Stimulated activated CD8-positive, alpha-beta memory T cell treated with anti-CD3 and anti-CD28 coated beads, Interleukin-2, amount 100 ng/mL, for 1 hour (primary cell): ENCODE measurements at places on chromosomes 3 and 15.

DNA sequence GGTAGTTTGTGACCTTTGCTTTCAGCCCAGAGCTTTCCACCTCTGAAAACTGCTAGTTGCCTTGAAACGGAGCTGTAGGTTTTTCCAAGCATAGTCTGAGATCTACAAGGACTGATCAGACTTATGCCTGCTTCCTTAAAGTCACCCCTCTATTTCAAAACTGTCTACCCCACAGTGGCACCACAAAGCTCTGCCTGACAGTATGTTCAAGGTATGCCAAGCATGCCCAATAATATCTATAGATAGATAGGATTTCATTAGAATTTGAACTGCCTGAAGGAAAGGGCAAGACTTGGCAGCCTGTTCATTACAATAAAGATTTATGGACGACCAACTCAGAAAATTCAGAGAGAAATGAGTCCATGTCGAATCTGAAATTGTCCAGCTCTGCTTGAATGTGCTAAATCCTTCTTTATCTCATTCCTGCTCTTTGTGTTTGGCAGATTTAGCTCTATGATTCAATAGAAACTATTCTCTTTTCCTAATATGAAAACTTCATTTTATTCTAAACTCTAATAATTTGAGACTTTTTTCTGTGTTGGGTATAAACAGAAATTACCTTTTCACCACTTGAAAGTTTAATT is 227.6 kb upstream of the TBC1D5 start:
- DNase-seq: no peak

DNA sequence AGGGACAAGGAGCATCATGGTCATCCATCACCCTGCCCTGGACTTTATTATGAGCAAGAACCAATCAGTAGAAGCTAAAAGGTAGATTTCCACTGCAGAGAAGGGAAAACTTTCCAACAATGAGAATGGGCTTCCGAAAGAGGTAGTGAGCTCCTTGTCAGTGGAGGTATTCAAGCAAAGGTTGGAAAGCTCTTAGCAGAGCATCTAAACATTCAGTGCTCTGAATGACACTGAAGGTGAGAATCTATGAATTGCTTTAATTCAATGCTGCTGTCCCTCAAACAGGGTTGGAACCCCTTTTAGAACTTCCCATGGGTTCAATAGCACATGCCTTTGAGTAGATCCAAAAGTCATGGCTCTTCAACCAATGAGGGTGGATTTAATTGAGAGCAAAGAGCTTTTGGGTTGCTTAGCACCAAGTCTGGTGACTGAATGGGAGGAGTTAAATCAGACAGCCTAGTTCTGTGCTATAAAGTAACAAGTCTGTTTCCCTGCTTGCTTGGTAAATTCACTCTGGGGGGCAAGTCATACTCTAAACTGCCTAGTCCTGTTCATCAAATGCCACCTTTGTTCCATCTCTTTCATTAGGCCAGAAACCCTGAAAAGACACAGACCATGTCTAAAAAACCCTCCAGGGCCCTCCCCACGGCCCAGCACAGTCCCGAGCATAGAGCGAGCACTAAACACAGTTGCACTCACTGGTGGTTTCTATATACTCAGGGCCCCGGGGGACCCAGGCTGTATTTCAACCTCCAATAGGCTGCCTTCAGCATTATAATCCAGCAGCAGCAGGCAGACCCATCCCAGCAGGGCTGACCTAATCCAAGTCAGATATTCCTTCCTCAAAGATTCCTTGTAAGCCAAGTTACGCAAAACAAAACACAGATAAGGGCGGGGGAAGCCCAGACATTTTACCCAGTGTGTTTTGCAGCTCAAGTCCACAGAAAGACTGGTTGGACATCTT is 161.2 kb downstream of the MEGF11 start:
- DNase-seq: no peak

GRCh38 chr3:184241447-184242296 is 7.1 kb downstream of the ALG3 start:
- no peak for DNase-seq

GRCh38 chr3:107662124-107662507 is 139.4 kb downstream of the BBX start:
- DNase-seq: no peak

DNA sequence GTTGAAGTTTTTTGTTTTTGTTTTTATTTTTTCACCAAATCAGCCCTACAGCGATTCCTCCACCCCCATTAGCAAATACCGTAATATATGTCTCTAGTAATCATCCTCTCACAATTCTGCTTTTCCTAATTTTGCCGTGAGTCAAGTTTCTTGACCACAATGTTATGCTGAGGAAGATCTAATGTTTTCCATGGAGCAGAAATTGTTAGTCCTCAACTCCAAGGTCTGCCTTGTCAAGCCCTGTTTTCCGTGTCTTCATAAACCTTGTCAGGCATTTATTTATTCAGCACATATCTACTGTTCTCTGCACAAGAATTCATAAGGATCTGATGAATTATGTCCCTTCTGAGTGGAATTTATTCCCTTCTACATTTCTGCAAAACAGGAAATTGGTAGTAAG is 372.8 kb downstream of the RBMS3 start:
- no peak for DNase-seq

DNA sequence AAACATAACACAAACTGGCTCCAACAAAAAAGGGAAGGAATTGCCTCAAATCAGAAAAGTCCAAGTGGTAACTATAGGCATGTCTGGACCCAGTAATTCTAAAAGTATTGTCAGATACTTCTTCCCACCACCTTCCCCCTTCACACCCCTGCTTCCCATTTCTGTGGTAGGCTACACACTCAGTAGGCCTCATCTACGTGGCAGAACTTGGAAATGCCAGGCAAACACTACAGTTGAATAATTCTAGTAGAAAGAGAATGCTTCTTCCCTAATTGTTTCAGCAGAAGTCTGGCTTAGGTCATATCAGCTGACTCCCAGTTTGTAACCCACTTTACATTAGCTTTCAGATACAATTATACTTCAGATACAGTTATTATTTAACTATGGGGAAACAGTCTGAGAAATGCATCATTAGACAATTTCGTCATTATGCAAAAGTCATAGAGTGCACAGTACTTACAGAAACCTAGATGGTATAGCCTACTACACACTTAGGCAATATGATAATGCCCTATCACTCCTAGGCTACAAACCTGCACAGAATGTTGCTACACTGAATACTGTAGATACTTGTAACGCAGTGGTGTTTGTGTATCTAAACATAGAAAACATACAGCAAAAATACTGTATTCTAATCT is 6.4 kb downstream of the SETMAR start:
- no peak for DNase-seq

DNA sequence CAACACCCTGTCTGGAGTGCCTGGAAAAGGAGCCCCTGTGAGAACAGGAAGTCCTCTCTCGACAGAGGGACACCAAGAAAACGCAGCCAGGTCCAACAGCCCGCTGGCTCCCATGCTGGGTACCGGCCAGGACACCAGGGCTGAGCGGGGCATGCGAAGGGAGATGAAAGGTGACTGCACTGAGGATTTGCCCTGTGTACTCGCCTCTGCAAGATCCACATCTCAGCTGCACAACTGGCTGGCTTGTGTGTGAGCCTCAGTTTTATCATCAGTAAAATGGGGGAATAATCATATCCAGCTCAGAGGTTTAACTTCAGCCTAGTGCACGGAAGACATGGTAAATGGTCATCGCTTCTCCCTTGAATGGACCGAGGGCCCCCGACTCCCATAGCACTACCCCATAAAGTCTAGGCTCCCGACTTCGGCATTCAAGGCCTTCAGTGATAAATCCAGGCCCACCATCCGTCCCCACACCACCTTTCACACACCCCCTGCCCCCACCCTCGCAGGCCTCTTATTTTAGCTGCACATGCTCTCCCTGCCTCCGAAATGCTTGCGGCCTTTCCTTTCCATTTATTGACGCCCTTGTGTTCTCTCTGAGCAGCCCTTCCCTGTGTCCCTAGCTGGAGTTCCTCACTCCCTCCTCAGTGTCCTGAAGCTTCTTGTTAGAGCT is 15.8 kb downstream of the ISG20 start:
- DNase-seq: no peak

- DNase-seq: no peak
Observed at GRCh38 chr15:63357061-63357460, 24.6 kb downstream of the CA12 start.

GRCh38 chr3:177015881-177016280 is 181.4 kb downstream of the TBL1XR1 start:
- DNase-seq: no peak

DNA sequence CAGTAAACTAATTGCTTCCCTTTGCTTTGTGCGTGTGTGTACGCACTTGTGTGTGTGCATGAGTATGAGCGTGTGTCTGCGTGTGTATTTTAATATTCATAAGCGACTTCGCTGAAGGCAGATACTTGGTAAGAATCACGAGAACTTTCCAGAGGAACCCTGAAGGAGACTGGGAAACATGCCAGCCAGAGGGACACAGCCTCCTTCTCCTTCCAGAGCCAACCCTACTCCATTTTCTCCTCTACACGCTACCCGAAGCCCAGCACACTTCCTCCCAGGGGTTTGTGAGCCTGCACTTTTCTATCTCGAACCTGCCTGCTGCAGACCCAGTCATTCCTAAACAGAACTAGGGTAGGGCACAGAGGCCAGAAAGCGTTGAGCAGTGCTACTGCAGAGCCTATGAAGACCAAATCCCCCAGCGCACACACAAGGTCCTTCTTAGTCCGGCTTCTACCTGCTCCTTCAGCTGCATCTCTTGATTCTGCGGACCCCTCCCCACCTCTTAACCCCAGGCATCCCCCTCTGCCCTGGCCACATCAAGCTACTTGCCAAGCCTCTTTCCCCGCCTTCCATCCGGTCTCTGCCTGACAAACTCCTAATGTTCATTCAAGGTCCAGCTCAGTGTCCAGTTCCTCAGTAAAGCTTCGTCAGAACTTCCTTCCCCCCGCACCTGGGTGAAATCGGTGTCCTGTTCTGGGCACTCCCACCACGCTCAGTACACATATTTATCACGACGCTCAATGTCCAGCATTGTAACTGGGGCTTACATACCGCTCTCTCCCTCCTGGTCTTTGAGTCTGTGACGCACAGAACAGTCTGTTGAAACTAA is 191.8 kb downstream of the FAM43A start:
- no peak for DNase-seq

DNA sequence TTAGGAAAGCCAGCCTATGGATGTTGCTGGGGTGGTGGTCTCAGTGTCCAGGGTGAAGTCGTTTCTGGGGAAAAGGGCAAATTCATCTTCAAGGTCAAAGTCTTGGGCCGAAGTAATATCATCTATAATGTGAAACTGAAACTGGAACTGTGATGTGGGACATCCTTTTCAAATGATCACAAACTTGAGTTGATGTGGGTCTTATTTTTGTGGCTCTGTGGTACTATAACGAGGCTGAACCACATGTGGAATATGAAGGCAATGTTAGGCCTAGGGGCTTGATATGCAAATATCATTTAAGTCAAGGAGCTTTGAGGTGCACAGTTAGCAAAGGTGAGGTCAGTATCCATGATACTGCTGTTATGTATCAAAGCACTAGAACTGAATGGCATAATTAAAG is 1.5 kb upstream of the CD200R1L start:
- no peak for DNase-seq

DNA sequence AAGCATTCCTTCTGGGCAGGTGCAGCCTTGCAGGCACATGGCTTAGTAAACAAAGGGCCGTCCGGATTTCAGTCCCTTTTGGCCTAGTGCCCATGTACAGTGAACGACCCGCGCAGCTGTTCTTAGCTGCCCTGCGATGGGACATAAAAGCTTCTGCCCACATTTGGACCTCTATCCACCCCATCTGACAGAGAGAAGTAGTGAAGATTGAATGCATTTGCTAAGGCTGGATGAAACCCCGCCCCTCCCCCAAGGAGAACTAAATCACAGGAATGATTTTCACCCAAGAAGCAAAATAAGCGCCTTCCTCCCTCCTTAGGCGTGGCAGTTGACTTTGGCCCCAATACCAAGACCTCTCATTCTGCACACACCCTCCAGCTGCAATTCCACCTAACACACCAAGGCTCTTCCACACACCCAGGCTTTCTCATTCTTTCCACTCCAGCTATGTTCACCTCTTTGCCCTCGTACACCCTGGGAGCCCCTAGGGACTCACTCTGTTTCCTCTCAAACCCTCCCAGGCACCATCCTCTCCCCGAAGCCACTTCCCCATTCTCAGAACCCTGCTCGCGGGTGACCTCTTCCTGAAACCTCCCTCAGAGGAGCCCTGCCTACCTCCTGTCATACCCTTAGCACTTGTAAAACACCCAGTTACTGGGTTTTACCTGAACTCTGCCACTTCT is 14.1 kb upstream of the HRH1 start:
- DNase-seq: no peak
